Muscle of leg (tissue), 16 donors: ENCODE measurements at places on chromosomes 12 and 14. TPM values are rescaled to one million over a fixed set of nuclear protein-coding genes. Genes with fewer than 3 reads are reported as not detected.

GRCh38 chr12:71626098-71626497 is 37.5 kb downstream of the ZFC3H1 start:
- DNase-seq, result peak; percentile 81

DNA sequence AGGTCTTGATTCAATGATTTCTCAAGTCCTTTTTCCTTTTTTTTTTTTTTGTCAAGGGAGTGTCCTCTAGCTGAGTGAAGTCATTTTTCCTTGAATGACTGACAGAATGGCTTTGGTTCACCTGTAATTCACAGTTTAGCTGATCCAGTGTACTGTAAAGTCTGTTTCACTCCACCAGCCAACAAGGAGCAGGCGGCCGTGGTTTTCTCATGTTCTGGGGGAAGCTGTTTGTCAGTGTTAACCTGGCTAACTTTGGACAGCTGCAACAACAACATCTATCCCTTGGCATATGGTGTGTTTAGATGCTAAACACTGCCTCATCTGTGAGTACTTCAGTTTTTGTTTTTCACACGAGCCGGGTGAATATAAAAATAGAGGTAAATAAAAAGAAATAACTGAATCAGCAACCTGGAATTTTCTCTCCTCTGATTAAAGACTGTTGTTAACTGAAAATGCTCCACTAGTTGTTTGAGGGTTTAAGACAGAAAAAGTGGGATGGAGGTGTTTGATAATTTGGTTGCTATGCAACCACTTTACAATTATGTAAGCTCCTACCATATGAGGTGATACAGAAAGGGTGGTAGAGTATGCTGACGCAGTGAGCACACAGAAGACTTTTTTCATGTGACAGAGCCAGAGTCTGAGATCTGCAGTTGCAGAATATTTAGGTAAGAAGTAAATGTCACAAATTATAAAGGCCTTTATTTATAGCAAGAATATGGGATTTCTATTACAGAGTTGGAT is 50.3 kb upstream of the SLC2A13 start:
- DNase-seq, result no peak

DNA sequence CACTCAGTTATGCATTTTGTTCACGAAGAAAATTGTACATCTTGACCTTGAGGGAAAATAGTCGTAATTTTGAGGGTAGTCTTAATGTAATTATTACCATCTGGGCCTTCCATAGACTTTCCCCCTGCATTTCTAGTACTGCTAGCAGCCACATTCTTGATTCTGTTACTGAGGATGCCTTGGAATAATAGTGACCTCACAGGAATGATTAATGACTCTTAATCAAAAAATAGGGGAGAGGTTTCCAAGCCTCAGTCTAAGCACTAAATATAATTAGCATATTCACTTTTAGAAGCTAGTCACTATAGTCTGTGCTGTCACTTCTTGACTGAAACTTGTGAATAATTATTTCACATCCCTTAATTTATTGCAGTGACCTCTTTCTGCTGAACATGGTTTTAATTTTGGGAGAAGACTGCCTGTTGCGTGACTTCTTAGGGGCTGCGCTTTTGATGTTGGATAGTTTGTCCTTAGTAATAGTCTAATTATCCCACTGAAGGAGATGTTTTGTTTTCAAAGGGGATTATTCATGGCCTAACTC is 400.5 kb downstream of the ADAMTS20 start:
- peak; percentile 73 for DNase-seq

GRCh38 chr14:91367173-91368171 is 50.1 kb downstream of the CCDC88C start:
- peak; percentile 66 for DNase-seq

- DNase-seq, result no peak
Measured at GRCh38 chr12:42560977-42561376, 28.6 kb downstream of the PRICKLE1 start.

DNA sequence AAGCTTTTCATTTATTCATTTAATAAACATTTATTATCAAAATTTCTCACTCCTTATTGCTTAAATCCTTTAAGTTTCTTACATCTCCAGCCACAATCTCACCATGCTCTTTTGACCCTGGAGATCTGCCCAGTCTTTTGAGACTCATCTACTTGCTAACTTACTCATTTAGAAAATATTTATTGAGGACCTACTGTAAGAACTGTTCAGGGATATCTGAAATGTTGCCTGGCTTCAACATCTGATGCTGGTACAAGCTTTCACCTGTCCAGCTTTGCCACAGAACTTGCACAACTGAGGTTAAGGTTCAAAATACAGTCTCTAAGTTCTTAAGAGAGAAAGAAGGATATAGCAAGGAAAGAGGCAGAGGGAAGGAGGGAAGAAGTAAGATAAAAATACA is 17.5 kb upstream of the GXYLT1 start:
- DNase-seq, result no peak

- DNase-seq, result no peak
Measured at GRCh38 chr14:93274055-93274806, 58.6 kb downstream of the BTBD7 start.

GRCh38 chr12:103929046-103929783 is 995 bp upstream of the HSP90B1 start:
- DNase-seq, result peak; percentile 98

GPRC5A gene
- 1.1 TPM for total RNA-seq

DNA sequence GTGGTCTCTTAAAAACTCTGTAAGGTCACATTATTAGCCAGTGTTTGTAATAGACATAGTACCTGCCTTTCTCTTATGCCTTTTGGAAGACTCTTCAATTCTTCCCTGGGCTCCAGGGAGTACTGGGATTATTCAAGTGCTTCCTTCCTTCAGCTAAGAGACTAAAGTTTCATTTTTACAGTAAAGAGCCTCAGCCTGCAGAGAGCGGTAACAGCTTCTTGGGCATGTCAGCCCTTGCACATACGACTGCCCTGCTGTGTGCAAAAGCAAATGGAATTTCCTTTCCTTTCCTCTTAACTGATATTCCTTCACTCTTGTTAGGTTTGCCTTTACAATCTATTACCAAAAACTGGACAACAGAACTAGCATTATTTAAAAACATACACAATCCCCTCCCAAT is 32.9 kb upstream of the AMIGO2 start:
- peak; percentile 24 for DNase-seq

RXYLT1 gene
- 17.7 TPM for total RNA-seq

PPFIA2 gene
- total RNA-seq, result 3.1 TPM

RD3L gene
- not detected for total RNA-seq

DNA sequence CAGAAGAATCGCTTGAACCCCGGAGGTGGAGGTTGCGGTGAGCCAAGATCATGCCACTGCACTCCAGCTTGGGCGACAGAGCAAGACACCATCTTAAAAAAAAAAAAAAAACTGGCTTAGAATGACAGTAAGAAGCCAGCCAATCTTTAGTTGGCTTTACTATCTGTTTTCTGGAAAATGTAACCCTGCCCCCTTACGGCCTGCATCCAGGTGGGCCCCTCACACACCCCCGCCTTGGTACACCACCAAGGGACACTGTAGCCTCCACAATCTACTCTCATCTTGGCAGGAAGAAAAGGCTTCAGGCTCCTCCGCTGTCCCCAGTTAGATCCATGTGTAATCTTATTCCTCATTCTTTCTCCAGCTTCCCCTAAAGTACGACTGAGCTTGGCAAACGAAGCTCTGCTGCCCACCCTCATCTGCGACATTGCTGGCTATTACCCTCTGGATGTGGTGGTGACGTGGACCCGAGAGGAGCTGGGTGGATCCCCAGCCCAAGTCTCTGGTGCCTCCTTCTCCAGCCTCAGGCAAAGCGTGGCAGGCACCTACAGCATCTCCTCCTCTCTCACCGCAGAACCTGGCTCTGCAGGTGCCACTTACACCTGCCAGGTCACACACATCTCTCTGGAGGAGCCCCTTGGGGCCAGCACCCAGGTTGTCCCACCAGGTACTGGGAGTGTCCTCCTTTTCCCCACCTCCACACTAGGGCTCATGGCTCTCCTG is 6.6 kb downstream of the TAPBPL start:
- no peak for DNase-seq

GRCh38 chr12:44158746-44159145 is 322.9 kb downstream of the TMEM117 start:
- no peak for DNase-seq

DNA sequence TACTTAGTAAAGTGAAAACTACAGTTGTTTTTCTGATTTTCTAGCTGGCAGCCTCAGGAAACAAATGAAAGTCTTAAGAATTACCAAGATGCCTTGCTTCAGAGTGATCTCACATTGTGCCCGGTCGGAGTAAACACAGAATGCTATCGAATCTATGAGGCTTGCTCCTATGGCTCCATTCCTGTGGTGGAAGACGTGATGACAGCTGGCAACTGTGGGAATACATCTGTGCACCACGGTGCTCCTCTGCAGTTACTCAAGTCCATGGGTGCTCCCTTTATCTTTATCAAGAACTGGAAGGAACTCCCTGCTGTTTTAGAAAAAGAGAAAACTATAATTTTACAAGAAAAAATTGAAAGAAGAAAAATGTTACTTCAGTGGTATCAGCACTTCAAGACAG is 28.9 kb downstream of the RXYLT1 start:
- DNase-seq, result no peak

LMNTD1 gene
- 0.18 TPM for total RNA-seq

PTPRR gene
- 2.0 TPM for total RNA-seq

DNA sequence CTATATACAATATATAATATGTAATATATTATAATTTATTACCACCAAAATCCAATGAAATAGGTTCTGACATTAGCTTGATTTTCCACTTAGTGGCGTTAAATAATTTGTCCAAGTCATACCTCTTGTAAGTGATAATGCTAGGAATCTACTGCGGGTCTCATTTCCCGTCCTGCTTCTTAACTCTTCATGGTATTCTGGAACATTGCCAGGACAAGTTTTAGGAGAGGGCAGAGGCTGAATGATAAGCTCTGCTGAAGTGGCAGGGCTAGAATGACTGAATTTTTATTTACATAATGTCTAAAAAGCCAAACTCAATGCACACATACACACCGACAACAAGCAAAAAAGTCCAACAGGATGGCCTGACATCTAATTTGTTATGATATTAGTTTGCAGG is 70.4 kb upstream of the PTPRQ start:
- DNase-seq, result no peak

GRCh38 chr14:89702073-89702875 is 252.3 kb downstream of the EFCAB11 start:
- DNase-seq, result peak; percentile 98

ARHGAP9 gene
- 3.6 TPM for total RNA-seq

- DNase-seq, result peak; percentile 77
Measured at GRCh38 chr12:66786531-66787308, 107.8 kb upstream of the GRIP1 start.

PLXNC1 gene
- total RNA-seq, result 11.7 TPM

DNA sequence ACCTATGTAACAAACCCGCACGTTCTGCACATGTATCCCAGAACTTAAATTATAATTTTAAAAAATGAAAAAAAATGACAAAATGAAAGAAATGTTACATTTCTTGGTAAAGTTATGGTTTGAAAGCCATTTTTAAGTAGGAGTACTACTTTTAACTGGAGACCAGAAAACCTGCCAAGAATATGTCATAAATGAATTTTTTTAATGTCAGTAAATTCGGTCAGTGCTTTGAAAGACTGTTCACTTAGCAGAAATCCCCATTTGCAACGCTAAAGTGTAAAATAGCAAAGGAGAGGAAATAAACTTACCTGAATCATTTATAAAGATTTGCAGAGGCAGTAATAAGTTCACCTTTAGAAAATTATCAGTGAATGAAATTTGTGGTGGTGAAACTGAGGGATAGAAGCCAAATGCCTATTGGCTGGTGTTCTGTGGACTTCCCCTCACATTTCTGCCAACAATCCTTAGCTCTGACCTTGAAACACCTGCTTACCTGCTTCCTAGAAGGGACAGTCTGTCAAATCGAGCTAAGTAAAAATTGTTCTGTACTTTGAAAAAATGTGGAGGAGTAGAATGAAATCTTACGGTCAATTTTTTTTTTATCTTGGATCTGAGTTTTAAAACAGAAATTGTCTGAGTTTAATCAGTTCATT is 714.2 kb downstream of the SLC6A15 start:
- no peak for DNase-seq

GRCh38 chr12:6067152-6067916 is 57.1 kb downstream of the VWF start:
- peak; percentile 37 for DNase-seq

SLC25A29 gene
- 21.4 TPM for total RNA-seq

- DNase-seq, result no peak
Measured at GRCh38 chr12:25372969-25373817, 122.5 kb upstream of the KRAS start.

DNA sequence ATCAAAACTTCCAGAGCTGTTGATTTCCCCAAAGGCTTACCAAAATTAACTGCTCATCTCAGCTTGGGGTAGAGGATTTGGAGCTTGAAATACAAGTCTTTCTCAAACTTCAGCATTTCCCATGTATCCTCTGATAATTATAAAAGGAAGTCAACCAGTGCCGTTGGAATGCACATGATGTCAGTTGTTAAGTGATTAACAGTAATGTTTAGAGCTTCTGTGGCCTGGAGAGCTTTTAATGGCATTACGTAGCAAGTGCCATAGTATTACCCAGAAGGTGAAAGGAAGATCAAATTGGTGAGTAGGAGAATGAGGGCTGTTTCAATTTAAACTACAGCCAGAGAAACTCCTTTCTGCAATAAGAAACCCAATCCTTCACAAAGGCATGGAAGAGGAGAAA is 62.5 kb upstream of the PTPRR start:
- no peak for DNase-seq

DNA sequence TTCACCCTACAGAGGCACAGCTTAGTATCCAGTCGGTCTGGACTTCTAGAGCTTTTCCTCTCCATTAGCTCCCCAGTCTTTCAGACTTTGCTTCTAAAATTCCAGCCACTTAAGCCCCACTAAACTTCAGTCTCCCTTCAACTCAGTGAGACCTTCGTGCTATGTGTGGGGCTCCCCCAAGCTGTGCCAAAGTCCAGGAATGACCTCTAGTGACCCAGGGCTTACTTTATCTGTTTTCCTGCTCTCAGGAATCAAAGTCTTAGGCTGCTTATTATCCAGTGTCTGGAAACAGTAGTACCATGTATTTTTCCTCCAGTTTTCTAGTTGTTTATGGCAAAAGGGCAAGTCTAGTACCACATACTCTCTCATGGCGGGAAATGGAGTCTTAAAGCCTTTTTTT is 77.8 kb downstream of the IFT43 start:
- no peak for DNase-seq

- DNase-seq, result no peak
Measured at GRCh38 chr14:46940611-46941010, 289.0 kb upstream of the RPL10L start.

STAC3 gene
- total RNA-seq, result 202 TPM

DNA sequence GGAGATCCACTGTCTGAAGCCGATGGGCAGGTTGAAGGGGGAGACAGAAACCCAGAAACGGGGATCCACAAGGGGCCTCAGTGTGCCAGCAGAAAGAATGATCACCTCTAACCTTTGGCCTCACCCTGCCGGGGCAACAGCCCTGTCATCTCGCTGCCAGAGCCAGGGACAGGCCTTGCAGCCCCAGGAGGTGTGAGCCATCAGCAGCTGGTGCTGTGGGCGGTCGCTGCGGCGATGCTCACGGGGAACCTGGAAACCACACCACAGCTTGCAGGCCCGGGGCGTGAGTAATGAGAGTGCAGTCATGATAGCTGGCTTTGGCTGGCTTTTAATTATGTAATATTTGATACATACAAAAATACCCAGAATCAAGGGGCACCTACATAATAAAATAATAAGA is 4.7 kb upstream of the TTC7B start:
- no peak for DNase-seq

- DNase-seq, result peak; percentile 93
Measured at GRCh38 chr12:72072592-72073212, 134.1 kb downstream of the TPH2 start.

- DNase-seq, result peak; percentile 51
Measured at GRCh38 chr12:11584221-11584855, 65.1 kb upstream of the ETV6 start.

- DNase-seq, result no peak
Measured at GRCh38 chr12:80868576-80868975, 69.2 kb downstream of the LIN7A start.
